ENCODE measurements at places on chromosomes 6 and 20.
A peak's percentile ranks its signal among the peaks of the same experiment; 100 is the strongest.

DNA sequence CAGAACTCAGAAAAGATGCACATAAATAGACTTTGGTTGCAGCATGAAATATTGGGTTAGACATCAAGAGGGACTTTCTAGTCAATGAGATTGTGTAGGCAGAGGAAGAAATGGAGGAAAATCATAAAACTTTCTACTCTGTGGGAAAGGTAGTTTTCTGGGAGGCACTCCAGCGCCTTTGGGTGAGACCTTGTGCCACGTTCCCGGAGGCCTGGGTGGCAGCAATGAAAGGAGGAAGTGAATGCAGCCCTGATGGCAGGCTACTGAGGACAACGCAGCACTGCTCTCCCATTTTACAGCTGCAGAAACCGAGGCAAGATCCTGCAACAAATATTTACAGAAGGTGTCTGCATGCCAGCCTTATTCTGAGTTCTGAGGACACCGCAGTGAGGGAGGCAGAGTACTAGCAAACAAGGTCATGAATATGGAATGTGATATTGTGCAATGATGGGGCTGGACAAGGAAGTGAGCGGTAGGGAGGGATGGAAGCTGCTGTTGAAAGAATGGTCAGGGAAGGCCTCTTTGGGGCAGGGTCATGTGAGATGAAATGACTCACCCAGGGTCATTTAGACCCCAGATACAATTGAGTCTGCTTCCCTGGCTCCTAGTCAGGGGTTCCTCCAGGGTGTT, 159.1 kb downstream of the TFAP2C start:
- DNase-seq: no peak

DNA sequence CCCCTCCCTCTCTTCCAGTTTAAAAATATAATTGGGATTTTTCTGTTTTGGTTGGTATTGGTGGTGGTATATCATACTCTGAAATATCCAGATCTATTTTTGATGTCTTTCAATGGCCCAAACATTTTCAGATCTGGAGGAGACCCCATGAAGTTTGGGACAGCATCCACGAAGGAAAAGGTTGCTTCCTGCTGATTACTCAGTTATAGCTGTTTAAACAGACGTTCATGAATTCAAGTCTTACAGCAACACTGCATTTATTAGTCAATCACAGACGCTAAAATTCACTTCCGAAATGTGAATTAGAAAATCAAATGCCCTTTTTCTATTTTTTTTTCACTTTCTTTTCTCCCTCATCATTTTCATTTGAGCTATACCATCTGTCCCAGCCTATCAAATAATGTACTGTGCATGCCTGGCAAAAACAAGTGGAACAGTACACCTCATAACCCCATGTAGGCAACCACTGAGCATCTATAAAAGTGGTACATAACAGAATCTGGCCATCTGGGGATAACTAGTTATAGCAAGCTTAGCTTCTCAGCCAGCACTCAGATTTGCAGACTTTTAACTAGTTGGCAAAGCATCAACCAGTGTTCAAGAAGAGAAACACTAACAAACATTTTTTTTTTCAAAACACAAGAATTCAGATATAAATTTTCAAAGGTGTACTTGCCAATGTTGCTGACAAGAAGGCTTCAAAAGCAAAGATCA, 124.5 kb downstream of the HIVEP2 start:
- DNase-seq: peak; percentile 15

DNA sequence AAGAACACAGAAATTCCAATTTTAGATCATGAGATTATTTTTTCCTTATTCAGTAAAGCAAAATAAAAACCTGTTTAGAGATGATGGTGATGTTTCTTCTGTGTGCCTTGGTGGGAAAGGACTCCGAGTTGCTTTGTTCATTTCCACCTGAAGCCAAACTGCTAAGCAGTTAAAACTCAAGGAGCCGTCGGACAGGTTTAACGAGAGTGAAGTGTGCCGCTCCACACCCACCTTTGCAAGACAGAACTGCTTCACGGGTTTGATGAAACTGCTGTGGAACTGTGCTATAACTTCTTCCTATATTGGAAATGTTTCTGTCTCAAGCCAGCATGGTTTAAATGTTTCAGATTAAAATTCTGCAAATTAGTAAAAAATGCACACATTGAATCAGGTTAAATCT, 9.2 kb upstream of the DSP start:
- peak; percentile 72 for DNase-seq

GRCh38 chr20:58630063-58630462, 21.0 kb upstream of the STX16 start:
- no peak for DNase-seq

- DNase-seq: no peak
Measured at GRCh38 chr6:156065849-156066248, 610.2 kb upstream of the NOX3 start.

All from DMS79 (cell line).